T1000 (cell line): ENCODE measurements at places on chromosomes 7 and 10.

GRCh38 chr7:75879771-75880184 lies 944 bp downstream of the RHBDD2 start:
- no peak for DNase-seq

- no peak for DNase-seq
Measured at GRCh38 chr10:24457661-24458318, 248.9 kb downstream of the KIAA1217 start.

GRCh38 chr10:71989661-71990454 lies 25.7 kb downstream of the CHST3 start:
- DNase-seq, result no peak

DNA sequence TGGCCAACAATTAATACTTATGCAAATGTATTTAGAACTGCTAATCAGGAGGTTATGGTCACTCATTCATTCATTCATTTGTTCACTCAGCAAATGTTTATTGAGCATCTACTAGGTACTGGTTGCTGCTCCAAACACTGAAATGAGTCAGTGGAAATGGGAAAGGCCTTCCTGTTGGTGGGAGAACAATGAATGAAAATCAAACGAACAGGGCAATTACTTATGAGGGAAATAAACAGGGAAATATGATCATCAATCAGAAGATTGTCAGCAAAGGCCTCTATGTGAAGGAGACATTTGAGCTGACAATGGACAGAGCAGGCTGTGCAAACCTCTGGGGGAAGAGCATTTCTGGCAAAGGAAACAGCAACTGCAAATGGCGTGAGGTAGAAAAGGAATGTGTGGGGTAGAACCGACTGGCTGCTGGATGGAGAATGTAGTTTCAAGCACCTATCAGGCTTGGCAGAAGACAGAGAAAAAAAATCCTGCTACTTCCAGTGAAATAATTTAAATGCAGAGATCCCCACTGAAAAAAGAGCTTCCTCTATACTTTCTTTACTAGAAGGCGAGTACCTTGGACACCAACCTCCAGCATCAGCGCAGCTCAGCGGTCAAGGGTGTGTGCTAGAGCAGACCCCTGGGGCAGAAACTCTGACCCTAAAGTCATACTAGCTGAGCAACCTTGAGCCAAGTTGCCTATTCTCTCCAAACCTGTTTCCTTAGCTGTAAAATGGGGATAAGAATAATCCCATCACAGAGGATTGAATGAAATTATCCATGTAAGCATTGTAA lies 108.8 kb upstream of the EEPD1 start:
- DNase-seq, result no peak

GRCh38 chr7:158648787-158649186 lies 55.8 kb downstream of the NCAPG2 start:
- DNase-seq, result no peak

GRCh38 chr7:95238252-95238943 lies 85.9 kb downstream of the PON1 start:
- no peak for DNase-seq

- no peak for DNase-seq
Measured at GRCh38 chr10:99374526-99374925, 45.4 kb downstream of the CNNM1 start.

GRCh38 chr10:121919666-121920065 lies 8.2 kb downstream of the ATE1 start:
- no peak for DNase-seq
